ENCODE measurements at places on chromosomes 11 and 22.

- peak; percentile 96 for DNase-seq
Measured at GRCh38 chr11:81869351-81870065, 864.2 kb downstream of the FAM181B start.

- DNase-seq = no peak
Measured at GRCh38 chr22:39414886-39415285, 15.3 kb downstream of the TAB1 start.

DNA sequence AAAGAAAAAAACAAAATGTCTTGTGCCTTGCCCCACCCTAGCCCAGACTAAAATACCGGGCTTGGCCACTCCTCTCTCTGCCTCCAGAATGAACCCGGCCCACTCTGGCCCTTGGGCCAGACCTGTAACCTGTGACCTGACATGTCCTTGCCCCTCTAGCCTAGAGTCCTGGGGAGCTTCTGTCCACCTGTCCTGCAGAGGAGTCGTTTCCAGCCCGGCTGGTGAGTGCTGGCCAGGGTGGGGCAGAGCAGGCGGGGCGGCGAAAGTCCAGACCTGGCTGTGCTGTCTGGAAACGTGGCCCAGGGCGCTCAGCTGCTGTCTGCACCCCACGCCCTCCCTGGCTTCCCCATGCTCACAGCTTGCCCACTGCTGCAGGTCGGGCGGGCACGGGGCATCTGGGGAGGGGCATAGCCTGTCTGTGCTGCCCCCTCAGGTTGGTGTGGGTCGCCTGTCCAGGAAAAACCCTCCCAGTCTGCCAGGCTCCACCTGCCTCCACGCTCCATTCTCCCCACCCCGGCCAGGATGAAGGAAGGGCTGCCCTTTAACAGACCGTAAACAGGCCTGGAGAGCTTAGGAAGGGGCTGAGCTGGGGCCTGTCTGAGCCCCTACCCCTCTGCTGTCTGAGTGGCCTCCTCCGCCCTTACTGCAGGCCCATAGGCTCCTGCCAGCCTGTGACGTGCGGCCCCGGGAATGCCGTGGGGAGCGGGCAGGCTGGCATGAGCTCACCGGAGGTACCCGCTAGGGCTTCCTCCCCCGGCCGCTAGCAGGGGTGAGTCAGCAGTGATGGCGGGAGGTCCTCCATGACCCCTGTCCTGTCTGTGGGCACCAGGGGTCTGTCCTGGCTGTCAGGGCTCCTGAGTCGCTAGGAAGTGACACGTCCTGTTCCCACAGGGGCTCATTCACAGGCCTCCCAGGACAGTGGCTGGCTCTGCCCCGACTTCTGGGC is 1.9 kb downstream of the CD151 start:
- DNase-seq = no peak

DNA sequence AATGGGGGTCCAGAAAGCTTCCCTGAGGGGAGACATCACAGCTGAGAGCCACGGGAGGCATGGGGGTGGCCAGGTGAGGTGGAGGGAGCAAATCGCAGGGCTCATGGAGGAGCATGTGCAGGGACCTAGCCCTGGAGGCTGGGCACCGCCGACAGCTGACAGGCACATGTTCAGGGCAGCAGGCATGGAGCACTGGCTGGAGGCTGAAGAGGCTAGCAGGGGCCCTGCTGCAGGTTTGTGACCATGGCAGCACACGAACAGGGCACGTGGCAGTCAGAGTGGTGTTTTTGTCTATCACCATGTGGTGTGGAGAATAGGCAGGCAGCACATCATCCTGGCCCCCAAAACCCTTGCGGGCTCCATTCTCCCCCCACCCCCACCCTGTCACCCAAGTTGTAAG is 10.1 kb upstream of the CDC42EP2 start:
- no peak for DNase-seq

DNA sequence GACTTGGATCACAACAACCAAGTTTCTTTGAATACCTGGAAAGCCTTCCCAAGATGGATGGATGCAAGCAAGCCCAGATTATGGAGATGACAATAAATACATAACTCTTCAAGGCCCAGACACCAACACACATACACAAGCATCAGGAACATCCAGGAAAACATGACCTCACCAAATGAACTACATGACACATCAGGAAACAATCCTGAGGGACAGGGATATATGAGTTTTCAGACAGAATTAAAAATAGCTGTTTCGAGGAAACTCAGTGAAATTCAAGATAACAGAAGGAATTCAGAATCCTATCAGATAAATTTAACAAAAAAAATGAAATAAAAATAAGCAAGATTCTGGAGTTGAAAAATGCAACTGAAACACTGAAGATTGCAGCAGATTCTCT is 659.4 kb downstream of the METTL15 start:
- no peak for DNase-seq

DNA sequence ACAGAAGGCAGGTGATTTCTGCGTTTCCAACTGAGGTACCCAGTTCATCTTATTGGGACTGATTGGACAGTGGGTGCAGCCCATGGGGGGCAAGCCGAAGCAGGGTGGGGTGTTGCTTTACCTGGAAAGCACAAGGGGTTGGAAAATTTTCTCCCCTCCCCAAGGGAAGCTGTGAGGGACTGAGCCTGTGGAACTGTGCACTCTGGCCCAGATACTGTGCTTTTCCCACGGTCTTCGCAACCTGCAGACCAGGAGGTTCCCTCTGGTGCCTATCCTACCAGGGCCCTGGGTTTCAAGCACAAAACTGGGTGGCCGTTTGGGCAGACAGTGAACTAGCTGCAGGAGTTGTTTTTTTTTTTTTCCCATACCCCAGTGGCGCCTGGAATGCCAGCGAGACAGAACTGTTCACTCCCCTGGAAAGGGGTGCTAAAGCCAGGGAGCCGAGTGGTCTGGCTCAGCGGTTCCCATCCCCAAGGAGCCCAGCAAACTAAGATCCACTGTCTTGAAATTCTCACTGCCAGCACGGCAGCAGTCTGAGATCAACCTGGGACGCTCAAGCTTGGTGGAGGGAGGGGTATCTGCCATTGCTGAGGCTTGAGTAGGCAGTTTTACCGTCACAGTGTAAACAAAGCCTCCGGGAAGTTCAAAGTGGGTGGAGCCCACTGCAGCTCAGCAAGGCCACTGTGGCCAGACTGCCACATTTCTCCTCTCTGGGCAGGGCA is 97.2 kb downstream of the JRKL start:
- DNase-seq = no peak

- no peak for DNase-seq
Measured at GRCh38 chr11:67469508-67469811, 409 bp upstream of the TMEM134 start.

GRCh38 chr11:73314117-73314961 is 6.3 kb downstream of the ARHGEF17 start:
- no peak for DNase-seq

DNA sequence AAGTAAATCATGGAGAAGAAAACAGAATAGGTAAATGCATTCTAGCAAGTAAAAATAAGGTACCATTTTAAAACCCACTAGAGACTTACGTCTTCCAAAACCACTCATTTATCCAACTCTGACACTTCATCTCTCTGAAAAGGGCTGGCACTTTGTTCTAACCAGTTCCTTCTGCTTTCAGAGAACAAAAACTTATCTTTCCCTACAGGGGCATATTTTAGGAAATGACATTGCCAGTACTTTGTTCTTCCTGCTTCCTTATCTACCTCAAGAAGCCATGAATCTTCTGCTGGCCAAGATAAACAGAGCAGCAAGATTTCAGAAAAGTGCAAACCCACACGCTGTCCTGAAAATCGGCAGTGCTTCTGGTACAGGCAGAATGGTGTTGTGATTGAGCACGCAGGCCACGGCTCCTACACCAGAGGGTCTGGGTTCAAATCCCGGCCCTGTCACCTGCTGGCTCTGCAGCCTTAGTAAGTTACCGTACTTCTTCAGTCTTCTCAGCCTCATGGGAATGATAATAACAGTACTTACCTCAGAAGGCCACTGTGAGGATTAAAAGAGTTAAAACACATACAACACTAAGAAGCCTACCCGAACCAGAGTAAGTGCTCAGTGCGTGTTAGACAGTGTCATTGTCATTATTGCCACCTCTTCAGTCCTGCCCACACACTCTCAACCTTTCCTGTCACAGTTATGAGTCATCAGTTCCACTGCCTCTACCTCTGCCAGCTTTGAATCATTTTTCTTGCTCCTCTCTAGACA is 11.0 kb downstream of the MPZL3 start:
- peak; percentile 66 for DNase-seq

GRCh38 chr22:17101475-17102296 is 16.9 kb downstream of the IL17RA start:
- peak; percentile 13 for DNase-seq

DNA sequence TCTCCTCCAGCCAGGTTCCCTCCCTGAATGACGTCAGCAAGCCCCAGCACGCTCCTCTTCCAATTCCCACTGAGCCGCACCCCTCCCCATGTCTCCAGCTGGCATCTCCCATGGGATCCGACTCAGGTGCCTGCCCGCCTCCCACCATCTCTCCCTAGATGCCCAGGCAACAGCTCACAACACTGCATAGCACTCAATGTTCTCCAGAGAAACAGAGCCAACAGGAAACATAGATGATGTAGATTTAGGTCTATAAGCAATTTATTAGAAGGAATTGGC is 532.3 kb downstream of the BRD1 start:
- no peak for DNase-seq

GRCh38 chr11:40062616-40063015 is 1396.8 kb downstream of the LRRC4C start:
- no peak for DNase-seq

- no peak for DNase-seq
Measured at GRCh38 chr11:11628651-11629050, 6.8 kb upstream of the GALNT18 start.
